ENCODE measurements at places on chromosomes 16 and 17.

- DNase-seq: no peak
Measured at GRCh38 chr16:83992624-83993023, 24.6 kb downstream of the NECAB2 start.

DNA sequence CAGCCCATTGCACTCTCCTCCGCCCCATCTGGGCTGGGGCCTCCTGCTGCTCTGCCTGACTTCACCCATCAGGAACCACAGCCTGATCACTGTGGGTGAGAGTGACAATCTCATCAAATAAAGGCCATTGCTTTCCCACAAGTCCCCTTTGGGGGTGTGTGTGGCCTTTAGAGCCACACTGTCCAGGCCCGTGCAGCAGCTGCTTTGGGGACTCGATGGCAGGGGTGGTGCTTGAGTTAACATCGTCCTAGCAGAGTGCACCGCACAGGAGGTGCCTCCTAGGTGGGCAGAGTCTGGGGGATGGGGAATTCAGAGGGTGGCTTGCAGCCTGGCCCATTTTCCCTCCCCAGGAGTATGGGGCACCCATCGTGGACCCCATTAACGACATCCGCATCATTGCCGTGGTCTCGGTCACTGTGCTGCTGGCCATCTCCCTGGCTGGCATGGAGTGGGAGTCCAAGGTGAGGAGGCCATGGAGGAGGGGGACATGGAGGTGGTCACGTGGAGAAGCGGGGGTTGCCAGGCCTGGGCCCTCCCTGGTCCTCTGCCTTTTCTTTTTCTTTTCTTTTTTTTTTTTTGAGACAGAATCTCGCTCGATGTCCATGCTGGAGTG, 5.4 kb downstream of the SLC12A3 start:
- no peak for DNase-seq

DNA sequence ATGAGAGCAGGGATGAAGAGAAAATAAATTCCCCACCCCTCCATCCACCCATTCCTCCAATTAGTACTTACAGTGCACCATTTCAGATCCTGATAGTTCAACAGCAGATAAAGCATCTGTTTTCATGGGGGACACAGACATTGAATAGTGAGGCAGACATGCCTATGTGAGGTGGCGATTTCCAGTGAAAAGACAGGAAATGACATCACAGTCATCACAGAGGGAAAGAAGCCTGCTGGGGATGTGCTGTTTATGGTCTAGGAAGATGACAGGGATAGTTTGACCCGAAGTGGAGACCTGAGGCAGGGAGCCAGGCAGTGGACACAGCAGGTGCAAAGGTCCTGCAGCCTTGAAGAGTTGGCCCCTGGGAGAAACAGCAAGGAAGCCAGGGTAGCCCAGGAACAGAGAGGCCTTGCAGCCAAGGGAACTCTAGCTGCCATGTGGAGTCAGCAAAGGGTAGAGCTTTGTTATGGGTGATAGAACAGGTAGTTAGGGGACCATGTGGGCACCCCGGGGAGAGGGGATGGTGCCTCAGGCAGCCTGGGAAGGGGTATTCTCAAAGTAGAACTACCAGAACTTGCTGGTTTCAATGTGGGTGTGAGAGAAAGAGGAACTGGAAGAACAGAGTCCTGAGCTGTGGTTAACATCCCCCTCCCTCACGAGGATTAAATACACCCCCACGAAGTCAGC, 256.6 kb downstream of the CPPED1 start:
- DNase-seq: no peak

DNA sequence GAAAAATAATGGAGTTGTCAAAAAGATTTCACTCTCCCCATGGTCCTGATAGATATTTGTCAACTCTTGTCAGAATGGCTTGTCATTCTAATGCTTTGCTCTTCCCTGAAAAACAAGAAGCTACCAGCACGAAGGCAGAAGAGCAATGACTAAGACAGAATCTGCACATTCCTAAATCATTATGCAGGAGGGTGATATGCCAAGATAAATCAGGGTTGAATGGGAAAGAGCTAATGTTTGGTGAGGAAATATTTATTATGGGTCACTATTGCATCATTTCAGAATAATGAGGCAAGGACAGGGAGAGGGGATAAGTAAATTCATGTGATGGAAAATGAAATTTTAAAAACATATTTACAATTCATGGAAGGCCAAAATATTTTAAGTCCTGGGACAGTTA, 297.5 kb upstream of the XYLT1 start:
- DNase-seq: no peak

GRCh38 chr17:82022310-82022980, at the start of gene CENPX:
Gene CENPX (minus strand): TSS chr17:82022878. CDS start chr17:82022861, 17 bp downstream.
- DNase-seq: no peak

DNA sequence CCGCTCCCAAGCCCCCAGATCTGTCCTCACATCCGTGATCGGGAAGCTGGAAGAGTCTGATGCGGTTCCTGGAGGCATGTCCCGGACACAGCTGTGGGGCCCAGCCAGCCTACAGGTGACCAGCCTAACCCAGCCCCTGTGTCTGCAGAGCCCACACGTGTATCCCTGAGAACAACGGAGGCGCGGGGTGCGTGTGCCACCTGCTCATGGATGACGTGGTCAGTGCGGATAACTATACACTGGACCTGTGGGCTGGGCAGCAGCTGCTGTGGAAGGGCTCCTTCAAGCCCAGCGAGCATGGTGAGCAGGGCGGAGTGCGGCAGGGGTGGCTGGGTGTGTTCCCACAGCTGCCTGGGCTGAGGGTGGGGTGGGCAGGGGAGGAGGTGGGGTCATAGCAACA, 30.9 kb downstream of the IL4R start:
- no peak for DNase-seq

DNA sequence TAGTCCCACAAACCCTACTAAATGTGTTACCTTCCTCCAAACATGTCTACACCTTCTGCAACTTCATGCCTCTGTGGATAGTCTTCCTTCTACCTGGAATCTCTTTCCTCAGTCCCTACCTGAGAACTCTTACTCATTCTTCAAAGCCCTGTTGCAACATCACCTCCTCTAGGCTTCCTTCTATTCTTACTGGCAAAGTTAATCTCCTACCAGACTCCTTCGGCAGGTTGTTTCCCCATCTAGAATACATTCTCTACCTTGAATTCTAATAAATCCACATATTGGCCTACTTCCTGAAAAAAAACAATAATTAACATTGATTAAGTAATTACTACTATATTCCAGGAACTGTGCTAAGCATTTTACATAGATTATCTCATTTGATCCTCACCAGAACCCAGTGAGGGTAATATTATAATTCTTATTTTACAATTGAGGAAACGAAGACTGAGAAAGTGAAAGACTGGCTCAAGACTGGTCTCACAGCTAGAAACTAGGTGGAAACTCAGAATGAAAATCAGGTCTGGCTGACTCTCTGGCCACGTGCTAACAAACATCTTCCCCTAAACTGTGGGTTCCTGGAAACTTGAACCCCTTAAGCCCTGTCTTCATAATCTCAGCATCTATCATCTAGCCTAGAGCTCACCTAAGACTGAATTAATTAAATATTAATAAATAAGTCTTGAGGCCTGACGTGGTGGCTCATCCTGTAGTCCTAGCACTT, 4.6 kb upstream of the STAT3 start:
- DNase-seq: no peak

DNA sequence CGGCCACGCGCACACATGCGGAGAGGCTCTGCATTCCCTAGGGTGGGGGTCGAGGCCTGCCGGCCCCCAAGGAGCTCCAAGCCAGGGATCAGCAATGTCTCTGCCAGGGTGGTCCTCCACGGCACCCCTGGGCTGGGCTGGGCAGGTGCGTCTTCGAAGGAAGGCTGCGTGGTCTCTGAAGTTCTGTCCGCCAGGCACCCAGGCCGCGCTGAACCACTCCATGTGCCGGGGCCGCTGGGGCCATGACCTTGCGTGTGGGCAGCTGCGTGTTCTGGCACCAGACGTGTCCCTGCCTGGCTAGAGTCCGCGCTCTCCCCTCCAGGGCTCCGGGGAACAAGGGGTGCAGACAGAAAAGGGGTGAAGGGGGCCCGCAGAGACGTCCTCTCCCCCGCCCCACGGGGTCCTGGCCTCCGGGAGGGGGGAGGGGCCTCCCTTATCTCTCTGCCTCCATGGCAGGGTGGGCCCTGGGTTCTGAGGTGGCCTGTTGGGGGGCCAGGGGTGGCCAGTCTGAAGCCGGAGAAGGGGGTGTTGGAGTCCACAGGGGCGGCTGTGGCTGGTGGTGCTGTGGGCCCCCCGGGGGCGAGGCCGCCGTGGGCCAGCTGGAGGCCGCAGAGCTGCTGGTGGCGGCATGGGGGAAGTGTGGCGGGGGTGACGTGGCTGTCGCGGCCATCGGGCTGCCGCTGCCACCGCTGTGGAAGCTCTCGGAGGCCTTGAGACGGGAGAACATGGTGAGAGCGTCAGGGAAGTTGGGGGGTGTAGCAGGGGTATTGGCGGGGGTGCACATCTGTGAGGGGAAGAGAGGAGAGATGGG, 5.3 kb downstream of the UBALD1 start:
- no peak for DNase-seq

Data from nephron progenitor cell (in vitro differentiated cells).